ENCODE measurements at places on chromosomes 13 and 19.

DNA sequence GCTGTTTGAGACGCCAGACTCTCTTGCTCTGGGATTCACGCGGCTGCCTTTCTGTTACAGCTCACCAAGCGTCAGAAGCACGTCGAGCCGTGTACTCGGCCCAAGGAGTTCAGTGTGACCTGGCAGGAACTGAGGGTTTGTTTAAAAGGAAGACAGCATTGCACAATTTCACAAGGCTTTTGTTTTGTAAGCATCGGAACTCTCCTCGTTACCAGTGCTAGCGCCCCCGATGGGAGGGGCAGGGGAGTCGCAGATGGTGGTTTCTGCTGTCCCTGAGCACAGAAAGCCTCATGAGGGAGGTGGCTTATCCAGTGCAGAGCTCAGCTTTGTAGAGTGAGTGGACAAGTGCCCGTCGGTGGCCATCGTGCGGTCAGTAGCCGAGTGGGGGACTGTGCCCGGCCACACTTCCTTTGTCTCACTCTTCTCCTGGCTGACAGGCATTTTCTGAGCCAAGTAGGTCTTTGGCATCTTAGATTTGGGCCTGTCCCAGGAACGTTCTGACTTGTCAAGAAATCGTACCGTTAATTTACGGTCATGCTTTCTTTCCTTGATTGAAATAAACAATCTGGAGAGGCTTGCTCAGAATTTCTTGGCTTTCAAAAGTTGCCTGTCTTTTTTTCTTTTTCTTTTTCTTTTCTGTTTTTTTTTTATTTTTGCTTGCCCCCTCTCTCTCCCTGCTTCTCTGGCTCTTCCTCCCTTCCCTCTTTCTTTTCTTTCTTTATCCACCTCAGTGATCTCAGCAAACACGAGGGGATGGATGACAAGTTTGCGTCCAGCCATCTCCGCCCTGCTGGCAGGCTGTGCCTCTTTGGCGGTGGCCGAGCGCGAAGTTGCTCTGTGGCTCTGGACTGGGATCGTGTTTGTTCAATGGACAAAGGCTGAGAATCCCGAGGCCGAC lies 7.7 kb downstream of the KDM4B start:
- peak; percentile 87 for DNase-seq

- peak; percentile 36 for DNase-seq
Measured at GRCh38 chr19:17766543-17767131, 15.4 kb downstream of the FCHO1 start.

- no peak for DNase-seq
Measured at GRCh38 chr13:25042151-25042865, 53.6 kb upstream of the PABPC3 start.

GRCh38 chr19:36963280-36963679 lies 47.1 kb downstream of the ZNF568 start:
- no peak for DNase-seq

DNA sequence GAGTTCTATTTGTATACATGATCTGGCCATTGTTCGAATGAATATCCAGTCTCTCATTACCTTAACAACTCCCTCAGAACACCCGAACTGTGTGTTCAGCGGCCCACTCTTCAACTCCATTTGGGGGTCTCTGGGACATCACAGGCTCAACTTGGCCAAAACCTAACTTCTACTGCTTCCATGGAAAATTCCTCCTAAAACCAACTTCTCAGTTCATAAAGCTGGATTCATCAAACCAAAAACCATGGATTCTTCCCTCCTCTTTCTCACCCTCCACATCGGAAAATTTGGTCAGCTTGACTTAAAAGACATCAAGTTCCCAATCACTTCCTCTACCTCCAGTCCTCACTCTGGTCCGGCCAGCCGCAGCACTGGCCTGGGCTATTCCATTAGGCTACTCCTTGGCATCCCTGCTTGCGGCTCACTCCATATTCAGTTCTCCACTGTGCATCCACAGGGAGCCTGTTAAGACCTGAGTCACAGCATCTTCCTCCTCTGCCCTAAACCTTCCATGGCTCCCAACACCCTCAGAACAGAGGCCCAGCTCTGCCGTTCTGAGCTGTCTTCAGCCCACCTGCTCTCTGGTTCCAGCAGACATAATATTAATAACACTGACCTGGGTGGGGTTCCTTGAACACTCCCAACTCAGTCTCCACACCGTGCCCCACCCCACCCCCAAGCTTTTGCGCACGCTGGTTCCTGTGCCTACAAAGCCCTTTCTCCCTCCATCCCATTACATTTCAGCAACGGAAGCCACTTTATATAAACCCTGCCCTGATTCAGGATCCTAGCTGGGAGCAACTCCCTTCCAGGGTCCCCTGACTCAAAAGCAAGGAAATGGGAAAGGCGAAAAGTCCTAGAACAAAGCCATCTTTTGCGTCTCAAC lies 1.1 kb downstream of the ZNF792 start:
- no peak for DNase-seq

DNA sequence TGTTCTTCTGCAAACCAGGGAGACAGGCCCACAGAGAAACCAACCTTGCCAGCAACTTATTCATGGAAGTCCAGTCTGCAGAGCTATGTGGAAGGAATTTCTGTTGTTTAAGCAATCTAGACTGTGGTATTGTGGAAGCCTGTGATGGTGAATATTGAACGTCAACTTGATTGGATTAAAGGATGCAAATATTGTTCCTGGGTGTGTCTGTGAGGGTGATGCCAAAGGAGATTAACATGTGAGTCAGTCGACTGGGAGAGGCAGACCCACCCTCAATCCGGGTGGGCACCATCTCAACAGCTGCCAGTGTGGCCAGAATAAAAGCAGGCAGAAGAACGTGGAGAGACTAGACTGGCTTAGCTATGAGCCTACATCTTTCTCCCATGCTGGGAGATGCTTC lies 606.0 kb downstream of the EFNB2 start:
- no peak for DNase-seq

- DNase-seq, result peak; percentile 57
Measured at GRCh38 chr13:39765801-39766463, 110.5 kb downstream of the COG6 start.

DNA sequence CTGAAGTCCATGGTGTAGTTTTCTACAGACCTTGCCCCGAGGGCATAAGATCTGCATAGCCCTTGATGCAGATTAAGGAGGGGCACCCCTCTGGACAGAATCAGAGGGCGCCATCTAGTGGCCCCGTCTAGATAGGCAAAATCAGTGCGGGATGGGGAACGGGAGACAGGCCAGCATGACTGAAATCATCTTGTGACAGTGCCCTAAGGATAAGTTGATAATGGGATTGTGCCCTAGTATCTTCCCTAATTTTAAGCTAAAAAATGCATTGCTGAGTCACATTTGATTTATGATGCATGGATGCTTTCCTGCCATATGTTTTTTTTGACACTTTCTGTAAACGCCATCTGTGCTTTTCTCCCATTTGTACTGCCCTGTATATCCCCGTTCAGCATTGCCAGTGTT lies 19.0 kb upstream of the GPI start:
- peak; percentile 40 for DNase-seq

GRCh38 chr19:31749231-31749630 lies 400.0 kb upstream of the TSHZ3 start:
- DNase-seq, result no peak

GRCh38 chr19:55461974-55462626 lies 658 bp upstream of the ISOC2 start:
- no peak for DNase-seq

- DNase-seq, result peak; percentile 80
Measured at GRCh38 chr13:95858286-95859075, 181.5 kb downstream of the DNAJC3 start.

DNA sequence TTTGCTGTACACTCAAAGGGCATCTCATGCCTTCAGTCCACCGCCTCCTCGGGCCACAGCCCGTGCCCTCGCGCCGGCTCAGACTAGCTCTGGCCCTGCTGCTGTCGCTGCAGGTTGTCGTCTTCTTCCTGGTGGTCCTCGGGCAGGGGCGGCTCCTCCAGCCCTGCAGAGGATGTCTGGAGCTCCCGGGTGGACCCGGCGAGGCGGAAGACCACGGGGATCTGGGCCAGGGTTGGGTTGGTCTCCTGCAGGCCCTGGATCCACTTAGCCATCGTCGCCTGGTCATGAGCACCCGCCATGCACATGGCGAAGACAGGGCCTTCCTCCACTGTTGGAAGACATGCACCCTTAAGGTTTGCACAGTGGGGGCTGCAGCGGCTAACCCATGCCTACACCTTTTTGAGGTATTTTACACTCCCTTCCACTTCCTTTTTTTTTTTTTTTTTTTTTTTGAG lies 489 bp upstream of the ZNF653 start:
- DNase-seq, result no peak

- DNase-seq, result peak; percentile 50
Measured at GRCh38 chr19:18594096-18594823, 5.7 kb downstream of the REX1BD start.

DNA sequence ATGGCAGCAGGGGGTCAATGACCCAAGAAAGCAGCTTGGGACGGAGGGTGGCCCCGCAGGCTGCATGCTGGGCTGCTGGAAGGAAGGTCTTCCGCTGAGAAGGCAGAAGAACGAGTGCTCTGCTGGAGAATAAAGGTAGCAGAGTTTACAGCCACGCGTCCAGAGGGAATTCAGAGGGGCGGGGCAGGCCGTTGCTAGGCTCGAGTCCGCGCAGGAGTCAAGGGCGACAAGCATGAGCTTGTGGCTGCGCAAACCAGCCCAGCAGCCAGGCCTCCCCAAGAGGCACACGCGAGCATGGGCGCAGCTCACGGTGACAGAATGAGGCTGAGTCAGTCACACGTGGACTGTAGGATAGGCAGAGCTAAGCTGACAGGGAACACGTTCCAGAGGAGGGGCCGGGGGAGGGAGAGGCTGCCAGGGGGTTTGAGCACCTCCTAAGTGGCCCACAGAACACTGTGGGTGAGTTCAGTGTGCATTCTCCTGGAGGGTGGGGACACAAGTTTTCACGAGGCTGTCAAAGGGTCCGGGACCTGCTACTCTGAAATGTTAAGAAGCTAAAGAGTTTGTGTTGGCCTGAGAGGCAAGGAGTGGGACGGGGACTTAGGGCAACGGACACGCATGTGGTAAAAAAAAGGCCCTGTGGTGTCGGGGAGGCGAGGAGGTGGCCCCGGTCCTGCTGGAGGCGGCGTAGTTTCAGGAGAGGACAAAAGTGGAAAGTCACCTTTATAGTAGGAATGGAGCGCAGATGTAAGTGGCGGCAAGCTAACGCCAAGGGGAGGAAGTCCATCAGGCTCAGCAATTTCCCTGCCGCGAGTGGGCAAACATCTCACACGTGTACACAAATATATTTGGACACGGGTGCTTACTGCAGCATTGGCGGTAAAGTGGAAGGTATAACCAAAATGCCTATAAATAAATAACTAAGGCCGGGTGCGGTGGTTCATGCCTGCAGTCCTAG lies 17.7 kb downstream of the RFX2 start:
- no peak for DNase-seq

GRCh38 chr19:18832306-18833140 lies 764 bp downstream of the UPF1 start:
- no peak for DNase-seq

- peak; percentile 85 for DNase-seq
Measured at GRCh38 chr13:114124921-114125320, 7.5 kb downstream of the RASA3 start.

DNA sequence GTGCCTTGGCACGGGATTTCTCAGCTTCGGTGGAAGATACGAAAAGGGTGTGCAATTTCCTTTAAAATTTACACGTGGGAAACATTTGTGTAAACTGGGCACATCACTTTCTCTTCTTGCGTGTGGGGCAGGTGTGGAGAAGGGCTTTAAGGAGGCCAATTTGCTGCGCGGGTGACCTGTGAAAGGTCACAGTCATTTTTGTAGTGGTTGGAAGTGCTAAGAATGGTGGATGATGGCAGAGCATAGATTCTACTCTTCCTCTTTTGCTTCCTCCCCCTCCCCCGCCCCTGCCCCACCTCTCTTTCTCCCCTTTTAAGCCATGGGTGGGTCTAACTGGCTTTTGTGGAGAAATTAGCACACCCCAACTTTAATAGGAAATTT lies 7.2 kb downstream of the SLITRK5 start:
- no peak for DNase-seq

- no peak for DNase-seq
Measured at GRCh38 chr13:111325941-111326620, 5.6 kb downstream of the TEX29 start.

DNA sequence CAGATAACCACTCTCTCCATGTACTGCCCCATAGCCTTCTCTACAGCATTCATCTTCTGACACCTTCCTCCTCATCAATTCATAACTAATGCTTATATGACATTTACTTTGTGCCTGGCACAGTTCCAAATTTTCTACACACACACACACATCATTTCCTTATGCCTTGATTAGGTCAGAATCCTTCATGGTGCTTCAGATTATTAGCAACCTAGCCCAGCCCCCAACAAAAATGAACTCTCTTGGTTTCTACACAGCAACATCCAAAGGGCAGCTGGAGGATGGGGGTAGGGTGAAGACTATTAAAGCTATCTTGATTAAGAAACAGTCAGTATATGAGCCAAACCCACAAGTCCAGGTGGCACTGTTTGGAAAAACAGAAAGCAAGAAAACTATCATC lies 3.7 kb downstream of the RUBCNL start:
- no peak for DNase-seq

DNA sequence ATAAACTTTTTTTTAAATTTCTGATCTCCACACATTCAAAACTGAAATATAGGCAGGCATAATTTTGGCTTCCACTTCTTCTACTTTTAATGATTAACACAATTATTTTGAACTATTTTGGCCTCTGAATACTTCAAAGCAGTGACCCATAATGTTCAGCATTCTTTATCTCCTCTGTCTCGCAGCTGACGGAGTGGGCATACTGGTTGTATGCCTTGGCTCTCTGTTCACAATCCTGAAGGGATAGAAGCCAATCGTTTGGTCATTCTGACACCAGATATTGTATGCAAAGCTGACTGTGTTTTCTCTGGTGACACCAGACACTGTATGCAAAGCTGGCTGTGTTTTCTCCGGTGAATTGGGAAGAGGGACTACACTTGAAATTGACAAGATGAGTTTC lies 833.0 kb downstream of the EFNB2 start:
- DNase-seq, result no peak

- no peak for DNase-seq
Measured at GRCh38 chr13:106530980-106531481, 4.4 kb downstream of the EFNB2 start.

DNA sequence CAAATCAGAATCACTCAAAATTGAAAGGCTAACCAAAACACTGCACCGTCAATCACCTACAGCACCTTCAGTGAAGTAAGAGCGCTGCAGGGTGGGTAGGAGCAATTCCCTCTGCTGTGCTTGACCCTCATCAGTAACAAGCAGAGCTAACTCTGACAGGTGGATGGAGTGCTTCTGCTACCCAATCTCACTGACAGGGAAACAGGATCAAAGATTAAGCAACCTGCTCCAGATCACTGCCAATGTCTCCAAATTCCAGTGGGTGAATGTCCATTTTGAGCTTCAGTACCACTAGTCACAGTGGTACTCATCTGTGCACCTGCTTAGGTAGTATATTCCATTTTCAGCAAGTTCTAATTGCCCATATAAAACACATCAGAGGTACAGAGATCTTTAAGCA lies 25.2 kb downstream of the BRD4 start:
- no peak for DNase-seq

All from astrocyte of the cerebellum (primary cell).